ENCODE measurements at places on chromosomes 4 and X.

- DNase-seq, result no peak
Observed at GRCh38 chr4:106704253-106704870, 331.8 kb downstream of the DKK2 start.

GRCh38 chr4:109658871-109659410 lies 44.3 kb downstream of the CASP6 start:
- no peak for DNase-seq

GRCh38 chr4:174225349-174226049 lies 58.0 kb downstream of the FBXO8 start:
- no peak for DNase-seq

DNA sequence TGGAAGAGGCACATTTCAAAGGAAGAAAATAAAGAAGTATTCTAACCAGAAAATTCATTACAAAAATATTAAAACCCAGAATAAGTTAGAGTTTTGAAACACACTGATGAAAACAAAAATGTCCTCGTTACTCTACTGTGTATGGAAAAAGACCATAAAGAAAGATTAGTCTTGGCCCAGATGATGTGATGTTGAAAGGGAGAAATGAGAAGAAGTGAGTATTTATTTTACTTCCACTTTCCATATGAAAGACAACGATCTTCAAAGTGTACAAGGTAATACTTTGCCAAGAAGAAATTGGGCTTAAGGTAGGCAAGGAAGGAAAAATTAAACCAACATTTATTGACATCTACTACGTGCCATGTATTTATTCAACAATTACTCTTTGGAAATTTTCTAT lies 48.6 kb upstream of the EMCN start:
- DNase-seq, result no peak

DNA sequence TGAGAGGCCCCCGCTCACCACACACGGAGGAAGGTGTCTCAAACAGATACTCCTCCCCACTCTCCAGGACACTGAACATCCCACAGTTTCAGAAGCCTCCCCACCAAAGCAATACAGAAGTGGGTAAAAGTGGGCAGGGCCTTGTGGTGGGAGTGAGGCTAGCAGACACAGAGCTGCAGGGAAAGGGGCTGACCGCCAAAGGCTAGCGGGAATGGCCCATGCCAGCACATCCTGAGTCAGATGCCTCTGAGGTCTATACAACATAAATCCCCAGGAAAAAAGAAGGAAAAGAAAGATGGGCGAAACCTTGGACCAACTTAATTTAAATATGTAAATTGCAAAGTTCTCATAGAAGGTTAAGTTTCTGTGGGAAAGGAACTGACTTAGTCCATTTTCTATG lies 21.9 kb upstream of the ARHGAP10 start:
- DNase-seq, result no peak

GRCh38 chr4:159422626-159423025 lies 319.7 kb downstream of the RAPGEF2 start:
- no peak for DNase-seq

DNA sequence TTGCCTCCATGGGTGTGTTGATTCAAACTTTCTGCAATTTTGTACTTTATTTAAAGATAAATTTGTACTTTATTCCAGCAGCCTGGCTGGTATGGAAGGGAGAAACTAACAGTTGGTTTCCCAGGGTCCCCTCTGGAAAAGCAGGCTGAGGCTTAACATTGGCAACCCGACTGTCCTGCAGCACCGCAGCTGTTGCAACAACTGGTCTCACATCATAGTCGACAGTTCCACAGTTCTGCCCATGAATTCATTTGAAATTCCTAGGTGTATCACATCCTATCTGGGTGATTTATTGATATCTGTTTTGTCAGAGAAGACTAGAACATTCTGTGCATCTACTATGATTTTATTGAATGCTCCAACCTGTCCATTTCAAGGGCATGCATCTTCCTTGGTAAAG lies 98.8 kb upstream of the GATB start:
- no peak for DNase-seq

DNA sequence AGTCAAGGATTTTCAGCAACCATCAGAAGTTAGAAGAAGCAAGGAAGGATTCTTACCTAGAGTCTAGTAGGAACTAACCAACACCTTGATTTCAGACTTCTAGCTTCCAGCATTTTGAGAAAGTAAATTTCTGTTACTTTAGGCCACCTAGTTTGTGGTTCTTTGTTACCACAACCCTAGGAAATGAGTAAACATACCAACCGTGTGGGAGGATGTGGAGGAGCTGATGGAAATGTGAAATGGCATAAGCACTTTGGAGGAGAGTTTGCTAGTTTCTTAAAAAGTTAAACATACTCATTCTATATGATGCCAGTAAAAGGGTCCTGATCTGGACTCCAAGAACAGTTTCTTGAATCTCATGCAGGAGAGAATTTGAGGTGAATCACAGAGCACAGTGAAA lies 679.4 kb downstream of the PDHA2 start:
- DNase-seq, result no peak

DNA sequence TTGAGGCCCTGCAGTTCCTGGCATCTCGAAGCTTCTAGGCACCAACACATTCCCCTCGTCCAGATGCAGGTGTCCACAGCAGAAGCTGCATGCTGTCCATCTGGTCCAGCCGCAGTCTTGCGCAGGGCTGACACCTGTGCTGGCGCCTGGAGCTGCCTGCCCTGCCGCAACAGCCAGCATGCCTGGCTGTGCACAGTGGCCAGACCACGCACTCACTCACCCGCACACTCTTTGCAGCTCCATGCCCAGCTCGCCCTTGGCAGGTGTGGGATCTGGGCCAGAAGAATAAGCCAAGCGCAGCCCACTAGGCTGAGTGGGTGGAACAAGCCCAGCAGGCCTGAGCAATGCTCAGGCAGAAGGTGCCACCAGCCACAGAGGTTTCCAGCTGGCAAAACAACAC lies 125.6 kb downstream of the PARM1 start:
- DNase-seq, result no peak

DNA sequence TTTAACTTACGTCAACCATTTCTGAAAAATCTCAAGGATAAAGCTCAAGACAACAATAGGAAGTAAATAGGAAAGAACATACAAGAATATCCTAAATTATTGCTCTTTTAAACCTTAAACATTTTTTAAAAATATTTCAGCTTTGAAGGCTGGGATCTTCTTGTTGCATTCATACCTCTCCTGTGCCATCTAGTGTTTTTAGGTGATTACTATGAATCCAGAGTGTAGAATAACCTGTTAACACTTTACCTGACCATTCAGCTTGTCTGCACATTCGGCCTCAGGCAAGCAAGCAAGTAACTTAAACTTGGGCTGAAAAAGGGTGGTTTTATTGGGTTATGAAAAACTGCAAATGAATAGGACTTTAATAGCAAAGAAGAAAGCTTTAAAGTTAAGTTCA lies 507.8 kb upstream of the INTU start:
- DNase-seq, result no peak

DNA sequence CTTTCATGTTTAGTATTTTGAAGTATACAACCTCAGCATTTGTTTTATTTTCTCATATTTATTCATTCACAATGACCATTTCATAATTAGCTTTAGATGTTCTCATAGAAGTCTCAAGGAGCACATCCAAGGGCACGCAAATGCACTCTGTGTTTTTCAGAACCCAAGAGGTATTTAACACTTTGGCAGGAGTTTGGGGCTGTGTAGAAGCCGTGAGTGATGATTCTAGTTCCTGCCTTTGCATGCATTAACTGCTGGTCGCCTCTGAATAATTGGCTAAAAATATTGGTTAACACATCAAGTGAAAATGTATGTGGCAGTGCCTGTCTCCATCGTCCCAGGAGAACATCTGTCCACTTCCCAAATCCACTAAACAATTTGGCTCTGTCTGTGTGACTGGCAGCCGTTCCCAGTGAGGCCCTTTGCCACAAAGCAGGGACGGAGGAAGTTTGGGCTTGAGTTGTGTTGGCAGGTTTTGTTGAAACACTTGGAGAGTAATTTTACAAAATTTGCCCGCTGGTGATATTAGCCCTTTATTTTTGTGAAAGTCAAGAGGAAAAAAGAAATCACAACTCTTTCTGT lies 730.7 kb upstream of the SLIT2 start:
- no peak for DNase-seq

DNA sequence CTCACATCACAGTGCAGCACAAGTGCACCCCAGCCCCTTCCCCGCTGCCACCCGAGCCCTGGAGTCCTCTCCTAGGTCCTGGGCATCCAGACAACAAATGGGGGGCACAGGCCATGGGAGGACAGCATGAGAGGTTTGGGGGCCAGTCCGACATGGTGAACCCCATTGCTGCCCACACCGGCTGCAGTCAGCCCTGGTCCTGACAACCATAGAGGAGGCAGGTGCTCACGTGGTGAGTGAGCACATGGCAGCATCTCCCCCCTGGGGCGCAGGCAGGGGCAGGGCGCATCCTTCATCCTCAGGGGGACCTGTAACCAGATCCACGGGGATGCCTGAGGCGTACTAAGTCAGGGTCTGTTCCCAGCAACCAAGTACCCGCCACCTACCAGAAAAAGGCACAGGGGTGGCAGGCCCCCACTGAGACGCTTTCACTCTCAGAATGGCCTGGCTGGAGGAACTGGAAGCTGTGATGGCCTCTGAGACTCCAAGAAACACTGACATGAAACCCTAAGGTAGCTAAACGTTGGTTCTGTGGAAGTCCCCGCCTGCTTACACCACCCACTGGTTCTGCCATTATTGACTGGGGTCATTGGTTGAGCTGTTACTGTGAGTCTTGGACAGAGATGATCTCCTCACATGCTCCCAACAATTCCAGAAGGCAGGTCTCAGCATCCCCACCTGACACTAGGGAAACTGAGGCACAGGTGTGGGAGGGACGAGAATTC lies 6.5 kb downstream of the ZFYVE28 start:
- no peak for DNase-seq

DNA sequence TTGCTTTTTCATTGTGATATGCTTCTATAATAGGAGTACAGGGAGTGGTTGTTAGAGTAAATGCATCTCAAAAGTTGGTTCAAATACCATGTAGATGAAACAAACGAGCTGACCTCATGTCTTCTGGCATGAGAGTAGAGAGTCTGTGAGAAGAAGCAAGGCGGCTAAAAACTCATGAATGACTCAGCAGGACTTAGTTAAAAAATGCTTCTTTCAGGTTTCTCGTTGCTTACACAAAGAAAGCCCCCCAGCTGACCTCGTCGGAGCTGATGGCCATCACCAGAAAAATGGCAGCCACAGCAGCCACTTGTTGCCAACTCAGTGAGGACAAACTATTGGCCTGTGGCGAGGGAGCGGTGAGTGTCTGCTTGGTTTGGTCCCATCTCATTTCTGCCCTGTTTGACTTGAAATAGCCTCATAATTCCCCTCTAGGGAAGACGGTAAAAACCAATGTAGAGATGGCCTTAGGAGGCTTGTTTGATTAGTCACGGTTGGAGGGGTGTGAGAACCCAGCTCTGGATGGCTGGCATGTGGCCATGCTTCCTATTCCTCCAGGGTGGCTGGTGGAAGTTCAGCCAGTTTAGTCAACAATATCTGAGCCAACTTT lies 14.5 kb downstream of the AFP start:
- DNase-seq, result no peak

DNA sequence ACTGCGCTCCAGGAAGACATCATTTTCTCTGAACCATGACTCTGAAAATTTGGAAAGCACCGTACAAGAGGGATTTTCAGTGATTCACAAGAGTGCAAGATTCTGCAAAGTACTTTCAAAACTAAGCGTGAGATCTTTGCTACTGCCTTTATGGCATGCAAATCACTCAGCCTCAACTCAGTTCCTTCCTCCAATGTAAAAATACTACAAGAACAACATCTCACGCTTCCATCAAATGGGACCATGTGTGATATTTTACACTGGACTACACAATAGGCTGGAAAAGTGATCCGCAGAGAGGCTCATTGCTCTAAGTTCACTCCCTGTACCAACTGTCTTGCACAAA lies 674 bp upstream of the IL15 start:
- no peak for DNase-seq

DNA sequence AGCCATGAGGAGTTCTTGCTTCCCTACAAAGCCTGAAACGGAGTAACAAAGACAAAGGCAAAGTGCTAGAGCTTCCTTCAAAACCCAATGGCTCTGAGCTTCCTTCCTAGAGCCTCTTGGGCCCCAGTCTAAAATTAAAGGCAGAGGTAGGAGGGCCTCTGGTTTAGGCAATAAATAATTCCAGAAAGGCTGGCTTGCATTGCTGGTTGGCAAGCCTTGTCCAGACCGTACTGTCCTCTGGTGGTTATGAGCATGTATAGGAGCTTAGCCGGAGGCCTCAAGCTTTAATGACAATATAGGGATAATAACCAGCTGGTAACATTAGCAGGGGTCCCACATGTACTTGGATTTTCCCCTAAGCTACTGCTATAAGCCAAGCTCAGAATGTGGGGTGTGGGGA lies 237.3 kb downstream of the AR start:
- DNase-seq, result no peak

DNA sequence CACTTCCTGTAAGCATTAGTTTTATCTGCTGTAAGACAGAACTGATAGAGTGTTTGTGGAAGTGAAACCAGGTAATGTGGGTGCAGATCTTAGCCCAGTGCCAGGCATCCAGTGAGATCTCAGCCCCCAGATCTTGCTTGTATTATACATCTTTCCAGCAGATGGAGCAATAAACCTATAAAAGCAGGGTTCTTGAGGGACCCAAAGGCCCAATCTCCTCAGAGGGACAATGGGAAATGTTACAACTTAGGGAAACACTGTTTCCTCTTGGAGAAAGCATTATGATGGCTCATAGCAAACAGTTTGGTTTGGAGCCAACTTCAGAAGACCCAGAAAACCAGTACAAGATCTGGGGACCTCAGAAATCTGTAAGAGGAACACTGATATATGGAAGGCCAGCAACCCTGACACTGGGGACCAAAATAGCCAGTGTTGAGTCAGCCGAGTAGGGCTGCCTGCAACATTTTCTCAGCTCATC lies 206.3 kb downstream of the SLC7A11 start:
- DNase-seq, result no peak

DNA sequence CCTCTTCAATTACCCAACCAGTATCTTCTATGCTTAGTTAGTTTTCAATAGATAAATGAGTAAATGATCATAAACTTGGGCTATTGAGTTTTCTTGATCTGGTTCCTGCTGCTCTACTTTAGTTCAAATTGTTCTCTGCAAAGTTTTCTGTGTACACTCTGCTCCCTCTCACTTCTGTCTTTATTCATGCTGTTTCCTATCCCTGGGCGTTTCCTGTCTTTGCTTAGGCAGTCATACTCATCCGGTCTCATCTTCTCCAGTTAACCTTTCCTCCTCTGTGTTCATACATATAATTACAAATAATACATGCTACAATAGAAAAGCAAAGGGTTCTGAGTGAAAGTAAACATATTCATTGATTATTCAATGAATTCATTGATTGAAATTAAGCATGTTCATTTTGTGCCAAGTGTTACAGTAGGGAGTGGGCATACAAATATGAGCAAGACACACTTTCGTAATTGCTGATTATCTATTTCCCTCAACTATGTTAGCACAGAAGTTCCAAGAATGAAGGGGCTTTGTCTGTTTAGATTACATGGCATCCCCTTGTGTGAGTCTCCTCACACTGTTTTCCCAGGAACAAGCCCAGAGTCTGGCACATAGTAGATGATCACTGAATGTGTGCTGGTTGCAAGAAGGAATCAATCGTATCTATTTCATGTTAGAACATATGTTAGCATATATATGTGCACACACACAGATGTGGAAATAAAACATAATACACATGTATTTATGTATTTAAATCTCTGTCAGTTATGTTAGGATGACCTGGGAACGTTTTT lies 1.1 kb downstream of the RAB39B start:
- no peak for DNase-seq

Measured in stimulated activated CD8-positive, alpha-beta memory T cell treated with anti-CD3 and anti-CD28 coated beads, Interleukin-2, amount 100 ng/mL, for 1 hour (primary cell).